ENCODE measurements at places on chromosomes 11 and 22.

- peak; percentile 40 for DNase-seq
Measured at GRCh38 chr11:118216621-118217481, 8.0 kb downstream of the JAML start.

DNA sequence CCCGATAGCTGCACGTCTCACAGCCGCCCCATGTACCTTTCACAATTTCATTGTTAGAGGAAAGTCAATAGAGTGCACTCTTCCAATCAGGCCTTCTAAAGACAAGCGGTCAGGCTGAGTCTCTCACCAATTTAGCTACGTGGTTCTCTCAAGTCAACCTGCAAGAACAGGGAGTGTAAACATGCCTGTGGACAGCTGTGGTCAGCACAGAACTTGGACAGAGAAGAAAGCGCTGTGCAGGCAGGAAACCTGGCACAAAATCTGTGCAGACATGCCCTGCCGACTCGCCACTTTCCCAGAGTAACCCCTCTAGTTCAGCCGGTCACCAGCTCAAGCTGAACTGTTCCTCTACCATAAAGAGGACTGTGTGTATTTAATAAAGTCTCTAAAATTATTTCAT lies 39.5 kb downstream of the CHKA start:
- DNase-seq, result no peak

GRCh38 chr22:29152045-29152953 lies 53.4 kb upstream of the EMID1 start:
- no peak for DNase-seq

DNA sequence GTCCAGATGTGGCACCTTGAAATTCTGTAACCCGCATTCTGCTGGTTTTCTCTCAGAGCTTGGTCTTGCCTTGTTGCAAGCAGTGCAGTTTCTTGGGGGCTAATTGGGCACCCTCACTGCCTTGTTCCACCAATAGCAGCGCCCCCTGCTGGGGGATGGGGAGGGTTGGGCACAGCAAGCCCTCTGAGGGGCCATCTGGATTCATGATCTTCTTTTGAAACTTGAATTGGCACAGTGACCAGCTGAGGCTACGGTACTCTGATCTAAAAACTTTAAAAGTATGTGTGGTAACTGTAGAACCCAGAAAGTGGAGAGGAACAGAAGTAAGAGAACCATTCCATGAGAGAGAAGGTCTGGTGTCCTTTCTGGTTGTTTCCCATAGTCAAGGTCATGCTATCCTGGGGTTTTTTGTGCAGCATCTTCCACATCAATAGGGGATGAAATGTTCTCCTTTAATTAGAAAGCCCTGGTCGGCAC lies 64.2 kb downstream of the MED15 start:
- peak; percentile 43 for DNase-seq

GRCh38 chr11:350723-351255 lies 18.5 kb upstream of the B4GALNT4 start:
- no peak for DNase-seq

DNA sequence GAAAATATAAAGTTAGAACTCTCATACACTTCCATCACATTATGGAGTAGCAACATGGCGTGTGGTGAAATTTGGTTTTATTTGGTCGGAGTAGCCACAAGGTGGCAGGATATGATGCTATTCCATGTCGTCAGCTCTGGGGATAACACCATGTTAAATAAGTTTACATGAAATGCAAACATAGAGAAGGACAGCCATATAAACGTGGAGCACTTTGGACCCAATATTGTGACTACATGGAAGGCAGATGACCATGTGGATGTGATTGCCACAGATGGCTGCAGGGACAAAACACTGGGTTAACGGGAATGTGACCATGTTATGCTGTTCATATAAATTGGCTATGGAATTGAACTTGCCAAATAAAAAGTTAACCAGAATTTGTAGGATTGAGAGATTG lies 21.0 kb downstream of the OR5M11 start:
- DNase-seq, result no peak

- DNase-seq, result no peak
Measured at GRCh38 chr11:58980159-58980843, 41.0 kb downstream of the GLYATL1 start.

- DNase-seq, result no peak
Measured at GRCh38 chr22:26903030-26903856, 245.9 kb downstream of the MIAT start.

DNA sequence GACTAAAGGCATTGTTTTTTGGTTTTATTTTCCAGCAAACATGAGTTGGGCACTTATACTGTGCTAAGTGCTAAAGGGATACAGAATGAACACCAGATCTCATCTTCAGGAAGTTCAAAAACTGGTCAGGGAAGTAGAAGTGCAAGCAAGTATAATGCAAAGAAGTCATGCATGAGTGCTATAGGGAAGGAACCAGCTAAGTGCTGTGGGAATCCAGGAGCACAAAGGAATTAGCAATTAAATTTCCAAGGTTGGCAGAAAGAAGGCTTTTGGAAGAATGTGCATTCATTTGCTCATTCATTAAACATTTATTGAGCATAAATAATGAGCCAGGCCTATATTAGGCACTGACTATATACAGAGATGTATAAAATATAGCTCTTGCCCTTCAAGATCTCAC lies 143.7 kb upstream of the ARHGAP42 start:
- DNase-seq, result no peak

- DNase-seq, result no peak
Measured at GRCh38 chr11:21774212-21774611, 418.7 kb upstream of the ANO5 start.

- no peak for DNase-seq
Measured at GRCh38 chr22:43090130-43090789, 1.1 kb upstream of the TTLL1 start.

DNA sequence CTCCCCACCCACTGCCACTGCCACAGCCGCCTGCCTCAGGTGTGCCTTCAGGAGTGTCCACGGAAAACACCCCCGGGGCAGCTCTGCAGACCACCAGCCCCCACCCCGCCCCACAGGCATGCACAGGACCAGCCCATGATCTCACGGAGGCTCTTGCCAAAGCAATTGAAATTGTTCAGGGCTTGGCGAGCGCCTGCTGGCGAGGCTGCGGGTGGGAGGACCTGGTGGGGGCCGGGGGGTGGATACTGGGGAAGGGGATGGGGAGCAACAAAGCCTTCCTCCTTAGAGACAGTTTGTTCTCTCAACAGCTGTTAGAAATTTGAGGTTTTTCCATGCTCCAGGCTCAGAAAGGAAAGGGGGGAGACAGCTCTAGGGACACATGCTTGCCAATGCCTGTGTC lies 274.7 kb downstream of the MN1 start:
- no peak for DNase-seq

DNA sequence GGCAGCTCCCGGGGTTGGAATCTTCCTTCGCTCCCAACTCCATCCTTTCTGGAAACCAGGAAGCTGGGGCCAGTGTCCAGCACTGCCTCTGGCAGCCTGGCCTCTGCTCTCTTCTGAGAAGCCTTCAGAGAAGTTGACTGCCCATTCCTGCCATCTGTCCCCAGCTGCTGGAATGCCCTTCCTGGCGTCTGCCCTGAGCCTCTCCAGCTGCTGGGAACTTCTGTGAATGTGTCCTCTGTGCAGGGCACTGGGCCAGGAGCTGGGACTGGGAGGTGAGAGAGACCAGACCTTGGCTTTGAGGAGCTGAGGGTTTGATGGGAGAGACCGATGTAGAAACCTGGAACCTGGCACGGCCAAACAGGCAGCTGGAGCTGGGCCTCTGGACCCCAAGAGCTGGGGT lies 5.9 kb upstream of the SOX10 start:
- DNase-seq, result no peak

DNA sequence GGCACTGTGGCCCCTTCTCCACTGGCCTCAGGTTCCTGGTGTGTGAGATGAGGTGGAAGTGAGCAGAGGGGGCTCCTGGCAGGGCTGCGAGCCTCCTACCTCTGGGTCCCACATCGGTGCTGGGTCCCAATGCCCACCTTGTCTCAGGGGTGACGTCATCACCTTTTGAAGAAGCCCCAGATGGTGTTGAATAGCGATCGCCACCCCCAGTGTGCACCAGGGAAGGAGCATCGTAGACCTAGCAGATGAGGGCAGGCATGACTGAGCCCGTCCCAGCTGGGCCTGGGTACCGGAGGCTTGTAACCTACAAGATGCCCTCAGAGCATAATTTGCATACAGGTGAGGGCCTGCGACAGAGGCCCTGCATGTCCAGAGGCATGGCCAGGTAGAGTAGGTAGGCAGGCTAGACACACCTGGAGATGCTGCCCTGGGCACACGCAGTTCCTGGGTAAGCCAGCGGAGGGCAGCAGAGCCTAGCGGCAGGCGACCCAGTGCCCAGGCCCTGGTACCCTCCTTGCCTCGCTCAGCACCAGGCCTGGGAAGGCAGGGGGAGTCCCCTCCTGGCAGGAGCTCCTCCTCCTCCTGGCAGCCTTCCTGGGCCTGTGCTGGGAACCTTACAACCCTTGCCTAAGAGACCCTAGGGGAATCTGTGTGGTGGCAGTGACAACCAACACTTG lies 52.5 kb downstream of the TPCN2 start:
- DNase-seq, result peak; percentile 40

DNA sequence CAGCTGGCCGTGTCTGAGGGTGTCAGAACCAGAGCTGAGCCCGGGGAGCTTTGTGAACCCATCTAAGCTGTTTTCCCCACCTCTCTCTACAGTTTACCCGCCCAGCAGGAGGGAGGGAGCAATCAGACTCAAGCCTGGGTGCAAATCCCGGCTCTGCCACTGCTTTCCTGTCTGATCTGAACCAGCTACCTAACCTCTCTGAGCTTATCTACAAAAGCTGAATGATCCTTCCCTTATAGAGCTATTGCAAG lies 252 bp downstream of the APOL2 start:
- DNase-seq, result no peak

GRCh38 chr11:118973985-118974384 lies 2.4 kb downstream of the FOXR1 start:
- DNase-seq, result no peak

GRCh38 chr11:12846786-12847615 lies 162.1 kb upstream of the RASSF10 start:
- DNase-seq, result no peak

DNA sequence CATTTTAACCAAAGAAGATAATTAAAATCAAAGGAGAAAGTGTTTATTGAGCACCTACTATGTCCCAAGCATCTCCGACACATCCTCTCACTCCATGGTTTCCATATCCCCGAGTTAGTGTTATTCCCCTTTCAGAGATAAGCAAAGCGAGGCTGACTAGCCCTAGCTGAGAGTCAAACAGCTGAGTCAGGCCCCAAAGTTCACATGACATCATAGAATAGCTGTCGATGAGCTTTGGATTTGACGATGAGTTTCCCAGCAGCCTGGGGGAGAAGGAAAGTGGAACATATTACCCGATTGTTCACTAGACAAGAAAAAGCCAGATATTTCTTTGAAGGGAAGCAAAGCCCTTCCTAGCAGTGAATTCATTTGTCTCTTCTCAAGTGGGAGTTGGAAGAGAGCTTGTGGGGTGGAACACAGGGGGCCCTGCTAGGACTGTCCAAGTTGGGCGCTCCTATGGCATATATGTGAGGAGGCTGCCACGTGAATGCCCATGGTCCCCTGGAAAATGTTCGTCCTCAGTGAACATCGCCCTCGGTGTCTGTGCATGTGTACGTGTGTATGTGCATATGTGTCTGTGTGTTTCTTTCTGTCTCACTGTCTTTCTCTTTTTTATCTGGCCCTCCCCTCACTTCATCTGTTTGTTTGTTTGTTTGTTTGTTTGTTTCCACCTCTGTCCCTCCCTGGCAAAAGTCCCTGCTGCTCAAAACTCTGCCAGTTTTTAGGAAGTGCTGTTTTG lies 493 bp upstream of the CYTH4 start:
- DNase-seq, result no peak

GRCh38 chr11:45083544-45084087 lies 62.8 kb upstream of the PRDM11 start:
- DNase-seq, result no peak

DNA sequence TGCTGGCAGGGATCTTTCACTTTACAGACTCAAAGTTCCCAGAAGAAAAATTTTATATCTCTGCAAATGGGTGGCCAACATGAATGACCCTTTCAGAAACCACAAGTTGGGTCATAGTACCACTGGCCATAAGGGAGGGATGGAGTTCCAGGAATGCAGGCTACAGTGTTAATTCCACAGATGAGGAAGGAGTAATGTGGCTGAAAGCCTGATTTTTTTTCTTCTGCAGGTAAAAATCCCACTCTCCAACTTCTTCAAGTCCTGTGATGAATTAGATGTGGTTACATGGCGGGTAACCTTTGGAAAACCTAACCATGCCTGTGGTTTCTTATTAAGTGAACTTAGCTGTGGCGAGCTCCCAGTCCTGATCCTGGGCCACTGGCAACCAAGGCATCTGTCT lies 103.2 kb downstream of the SLC1A2 start:
- no peak for DNase-seq

- DNase-seq, result no peak
Measured at GRCh38 chr22:27626675-27627443, 174.7 kb downstream of the MN1 start.

GRCh38 chr22:31768422-31769059 lies 14.7 kb downstream of the DEPDC5 start:
- no peak for DNase-seq

- DNase-seq, result no peak
Measured at GRCh38 chr11:134436781-134437180, 24.7 kb upstream of the B3GAT1 start.

DNA sequence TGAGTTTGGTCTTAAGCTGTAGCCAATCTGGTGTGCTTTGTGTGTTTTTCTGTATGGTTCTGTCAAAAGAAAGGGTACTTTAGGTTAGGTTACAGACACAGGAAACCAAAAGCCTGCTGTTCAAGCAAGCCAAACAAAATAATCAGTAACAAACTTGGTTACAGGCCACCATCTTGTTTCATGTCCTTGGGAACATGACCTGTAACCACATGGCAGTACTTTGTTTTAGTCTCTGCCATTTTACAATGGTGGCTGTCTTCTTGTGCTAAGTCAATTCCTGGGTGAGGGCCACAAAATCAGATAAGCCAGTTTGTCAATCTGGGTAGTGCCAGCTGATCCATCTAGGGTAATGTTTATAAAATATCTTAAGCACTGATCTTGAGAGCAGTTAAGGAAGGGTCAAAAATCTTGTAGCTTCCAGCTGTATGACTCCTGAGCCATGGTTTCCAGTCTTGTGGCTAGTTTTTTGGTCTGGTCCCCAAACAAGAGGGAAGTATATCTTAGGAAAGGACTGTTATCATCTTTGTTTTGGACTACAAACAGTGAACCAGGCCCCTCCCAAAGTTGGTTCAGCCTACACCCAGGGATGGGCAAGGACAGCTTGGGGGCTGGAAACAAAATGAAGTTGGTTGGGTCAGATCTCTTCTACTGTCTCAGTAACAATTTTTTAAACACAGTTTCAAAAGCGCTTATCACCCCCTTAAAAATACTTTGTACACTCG lies 90.0 kb downstream of the IGLL5 start:
- DNase-seq, result no peak

DNA sequence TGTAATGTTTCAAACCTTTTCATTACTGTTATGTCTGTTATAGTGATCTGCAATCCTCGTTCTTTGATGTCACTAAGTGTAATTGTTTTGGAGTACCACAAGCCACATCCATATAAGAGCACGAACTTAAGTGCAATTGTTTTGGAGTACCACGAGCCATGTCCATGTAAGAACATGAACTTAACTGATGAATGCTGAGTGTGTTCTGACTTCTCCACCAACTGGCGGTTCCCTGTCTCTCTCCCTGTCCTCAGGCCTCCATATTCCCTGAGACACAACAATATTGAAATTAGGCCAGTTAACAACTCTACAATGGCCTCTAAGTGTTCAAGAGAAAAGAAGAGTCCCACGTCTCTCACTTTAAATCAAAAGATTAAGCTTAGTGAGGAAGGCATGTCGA lies 23.5 kb downstream of the TESMIN start:
- DNase-seq, result no peak
